ENCODE measurements at places on chromosomes 7 and 10. TPM values are rescaled to one million over a fixed set of nuclear protein-coding genes. Genes with fewer than 3 reads are reported as not detected.

AKR1D1 gene
- 1.3 TPM for total RNA-seq

ARPC1A gene
- total RNA-seq = 91.8 TPM

MPP7 gene
- 9.7 TPM for total RNA-seq

TAS2R3 gene
- 12.3 TPM for total RNA-seq

PPP1R3C gene
- total RNA-seq = 4.7 TPM

GRCh38 chr7:34315032-34315431, 343.0 kb upstream of the NPSR1 start:
- H3K4me1 ChIP-seq = no peaks in the 10 kb centered on the region
- H3K27me3 ChIP-seq = no peaks in the 10 kb centered on the region
- H3K4me3 ChIP-seq = no peak overlapping the region
- DNase-seq = no peak
- H3K36me3 ChIP-seq = no peaks in the 10 kb centered on the region

DNA sequence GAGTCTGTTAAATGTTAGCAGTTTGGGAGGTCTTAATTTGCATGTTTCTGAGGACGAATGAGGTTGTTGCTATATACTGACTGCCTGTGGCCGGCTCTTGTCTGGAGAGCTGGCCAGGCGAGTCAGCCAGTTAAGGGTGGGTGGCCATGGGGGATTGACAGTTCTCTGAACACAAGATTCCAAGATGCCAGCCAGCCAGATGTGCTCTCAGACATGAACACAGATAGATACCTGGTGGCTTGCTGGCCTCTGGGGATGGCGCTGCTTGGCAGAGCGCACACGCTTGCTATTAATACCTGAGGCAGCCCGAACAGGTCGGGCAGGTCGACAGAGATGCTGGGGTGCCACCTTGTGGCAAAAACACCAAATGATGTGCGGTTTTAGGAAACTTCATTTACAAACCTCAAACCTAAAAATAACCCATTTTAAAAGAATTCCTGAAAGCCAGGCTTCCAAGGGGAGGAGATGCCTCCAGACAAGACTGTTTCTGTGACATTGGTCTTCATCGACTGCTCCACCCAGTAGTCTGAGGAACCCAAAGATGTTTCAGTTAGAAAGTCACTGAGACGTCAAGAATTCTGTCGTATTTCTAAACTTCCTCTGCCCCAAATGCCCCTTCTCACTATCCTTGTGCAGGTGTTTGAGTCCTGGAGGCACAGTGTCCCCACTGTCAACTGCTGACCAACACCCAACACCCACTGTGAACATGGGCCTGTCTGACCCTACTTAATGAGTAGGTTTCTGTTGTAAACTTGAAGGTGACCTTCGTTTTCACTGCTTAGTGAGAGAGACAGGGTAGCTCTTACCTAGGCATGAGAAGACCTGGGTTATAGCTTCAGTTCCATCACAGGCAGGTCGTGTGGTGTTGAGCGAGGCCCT, 123.4 kb downstream of the NT5C2 start:
- H3K4me1 ChIP-seq = no peaks in the 10 kb centered on the region
- DNase-seq = peak; percentile 74
- no peaks in the 10 kb centered on the region for H3K36me3 ChIP-seq
- H3K4me3 ChIP-seq = no peak overlapping the region
- no peaks in the 10 kb centered on the region for H3K27me3 ChIP-seq

- no peak overlapping the region for H3K27ac ChIP-seq
- no peaks in the 10 kb centered on the region for H3K27me3 ChIP-seq
- H3K36me3 ChIP-seq = no peaks in the 10 kb centered on the region
These were observed 396.5 kb downstream of the POM121L12 start for GRCh38 chr7:53431901-53432300.

DNA sequence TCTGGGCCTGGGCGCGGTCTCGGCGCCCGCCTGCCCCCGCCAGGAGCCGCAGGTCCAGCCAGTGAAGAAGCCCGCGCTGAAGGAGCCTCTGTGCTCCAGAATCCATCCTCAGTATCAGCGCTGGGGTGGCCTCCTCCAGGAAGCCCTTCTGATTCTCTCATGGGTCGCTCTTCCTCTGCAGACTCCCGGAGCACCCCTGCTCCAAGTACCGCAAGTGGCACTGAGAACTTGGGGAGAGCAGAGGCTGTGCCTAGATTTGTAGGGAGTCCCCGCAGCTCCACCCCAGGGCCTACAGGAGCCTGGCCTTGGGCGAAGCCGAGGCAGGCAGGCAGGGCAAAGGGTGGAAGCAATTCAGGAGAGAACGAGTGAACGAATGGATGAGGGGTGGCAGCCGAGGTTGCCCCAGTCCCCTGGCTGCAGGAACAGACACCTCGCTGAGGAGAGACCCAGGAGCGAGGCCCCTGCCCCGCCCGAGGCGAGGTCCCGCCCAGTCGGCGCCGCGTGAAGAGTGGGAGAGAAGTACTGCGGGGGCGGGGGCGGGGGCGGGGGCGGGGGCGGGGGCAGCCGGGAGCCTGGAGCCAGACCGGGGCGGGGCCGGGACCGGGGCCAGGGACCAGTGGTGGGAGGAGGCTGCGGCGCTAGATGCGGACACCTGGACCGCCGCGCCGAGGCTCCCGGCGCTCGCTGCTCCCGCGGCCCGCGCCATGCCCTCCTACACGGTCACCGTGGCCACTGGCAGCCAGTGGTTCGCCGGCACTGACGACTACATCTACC, at the start of gene ALOX5:
Gene ALOX5, plus strand, starts transcription at position 641 of the 774 bp plus-strand sequence. Its CDS starts 64 bp downstream, at position 705.
- H3K27me3 ChIP-seq = no peaks in the 10 kb centered on the region
- H3K27ac ChIP-seq = peak within 1 kb of the TSS; percentile 36
- peak within 1 kb of the TSS; percentile 49 for H3K4me3 ChIP-seq
- no peaks in the 10 kb centered on the region for H3K36me3 ChIP-seq
- no peaks in the 10 kb centered on the region for H3K4me1 ChIP-seq

DNA sequence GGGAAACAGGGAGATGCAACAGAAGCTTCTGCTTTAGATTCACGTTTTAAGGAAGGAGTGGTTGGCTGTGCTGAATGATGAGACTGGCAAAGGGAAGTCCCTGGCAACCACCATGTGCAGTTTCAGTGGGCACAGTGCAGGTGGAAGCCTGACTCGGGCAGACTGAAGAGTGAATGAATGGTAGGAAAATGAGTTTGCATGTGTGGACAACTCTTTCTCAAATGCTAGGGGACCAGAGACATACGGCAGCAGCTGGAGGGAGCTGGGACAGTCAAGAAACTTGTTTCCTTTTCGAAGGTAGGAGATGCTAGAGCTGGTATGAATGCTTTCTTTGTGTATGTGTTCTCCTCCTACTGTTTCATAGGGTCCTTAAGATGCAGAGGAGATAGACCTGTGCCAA, 29.0 kb downstream of the PODXL start:
- DNase-seq = peak; percentile 60
- no peaks in the 10 kb centered on the region for H3K27me3 ChIP-seq
- H3K27ac ChIP-seq = no peak overlapping the region
- no peak overlapping the region for H3K4me3 ChIP-seq
- no peaks in the 10 kb centered on the region for H3K36me3 ChIP-seq

DNA sequence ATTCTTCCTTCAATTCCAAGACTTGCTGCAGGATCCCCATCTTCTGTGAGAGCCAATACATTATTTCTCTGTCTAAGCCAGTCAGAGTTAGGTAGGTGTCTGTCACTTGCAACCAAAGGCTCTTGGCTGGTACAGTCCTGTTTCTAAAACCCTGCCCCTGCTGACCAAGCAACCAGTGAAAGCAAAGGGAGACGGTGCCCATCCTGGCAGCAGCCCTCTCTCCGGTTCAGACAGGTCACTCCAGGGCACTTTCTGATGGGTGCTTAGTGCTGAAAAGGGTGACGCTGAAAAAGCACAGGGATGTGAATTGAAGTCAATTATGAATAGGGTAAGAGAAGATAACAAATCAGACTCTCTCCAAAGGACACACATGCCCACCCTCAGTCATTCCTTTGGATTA, 37.5 kb downstream of the SPOCK2 start:
- H3K36me3 ChIP-seq = no peaks in the 10 kb centered on the region
- DNase-seq = no peak
- no peak overlapping the region for H3K4me3 ChIP-seq
- no peaks in the 10 kb centered on the region for H3K27me3 ChIP-seq
- no peak overlapping the region for H3K27ac ChIP-seq
- H3K4me1 ChIP-seq = peaks cover 7% of the 10 kb centered on the region

DNA sequence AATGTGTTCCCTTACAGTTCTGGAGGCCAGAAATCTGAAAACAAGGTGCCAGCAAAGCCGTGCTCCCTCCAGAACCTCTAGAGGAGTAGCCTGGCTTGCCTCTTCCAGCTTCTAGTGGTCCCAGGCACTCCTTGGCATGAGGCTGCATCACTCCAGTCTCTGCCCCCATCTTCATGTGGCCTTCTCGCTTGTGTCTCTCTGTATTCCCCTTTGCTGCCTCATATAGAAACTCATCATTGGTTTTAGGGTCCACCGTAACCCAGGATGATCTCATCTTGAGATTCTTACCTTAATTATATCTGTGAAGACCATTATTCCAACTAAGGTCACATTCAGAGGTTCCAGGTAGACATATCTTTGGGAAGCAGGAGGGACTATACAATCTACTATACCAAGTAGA, 182.4 kb downstream of the SKIDA1 start:
- DNase-seq = no peak
- no peaks in the 10 kb centered on the region for H3K36me3 ChIP-seq
- H3K4me3 ChIP-seq = no peak overlapping the region
- no peaks in the 10 kb centered on the region for H3K4me1 ChIP-seq

- no peak overlapping the region for H3K27ac ChIP-seq
- H3K4me3 ChIP-seq = no peak overlapping the region
- no peak for DNase-seq
- no peaks in the 10 kb centered on the region for H3K36me3 ChIP-seq
- no peaks in the 10 kb centered on the region for H3K27me3 ChIP-seq
These were observed 41.9 kb downstream of the NKX6-2 start for GRCh38 chr10:132743925-132744490.

GRCh38 chr7:52285689-52286088, 749.7 kb upstream of the POM121L12 start:
- no peak overlapping the region for H3K4me3 ChIP-seq
- H3K27ac ChIP-seq = no peak overlapping the region
- H3K27me3 ChIP-seq = no peaks in the 10 kb centered on the region
- DNase-seq = no peak
- H3K4me1 ChIP-seq = no peaks in the 10 kb centered on the region

DNA sequence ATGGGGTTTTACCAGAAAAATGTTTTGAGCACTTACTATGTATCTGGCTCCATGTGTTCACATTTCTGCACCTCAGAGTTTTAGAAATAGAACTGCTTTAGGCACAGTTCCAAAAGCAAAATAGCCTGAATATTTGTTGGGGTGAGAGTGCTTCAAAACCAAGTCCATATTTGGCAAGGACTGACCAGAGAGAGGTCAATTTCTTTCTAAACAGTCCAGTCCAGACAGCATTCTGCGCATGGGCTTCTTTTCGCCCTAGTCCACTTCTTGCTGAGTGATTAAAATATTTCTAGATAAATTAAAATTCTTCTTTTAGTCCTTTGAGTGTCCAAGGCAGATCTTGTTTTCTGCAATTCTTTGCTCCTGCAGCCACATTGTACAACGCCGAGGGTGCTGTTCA, 427.0 kb downstream of the PHTF2 start:
- H3K27me3 ChIP-seq = no peaks in the 10 kb centered on the region
- H3K36me3 ChIP-seq = no peaks in the 10 kb centered on the region
- DNase-seq = peak; percentile 49
- H3K4me3 ChIP-seq = no peak overlapping the region

DNA sequence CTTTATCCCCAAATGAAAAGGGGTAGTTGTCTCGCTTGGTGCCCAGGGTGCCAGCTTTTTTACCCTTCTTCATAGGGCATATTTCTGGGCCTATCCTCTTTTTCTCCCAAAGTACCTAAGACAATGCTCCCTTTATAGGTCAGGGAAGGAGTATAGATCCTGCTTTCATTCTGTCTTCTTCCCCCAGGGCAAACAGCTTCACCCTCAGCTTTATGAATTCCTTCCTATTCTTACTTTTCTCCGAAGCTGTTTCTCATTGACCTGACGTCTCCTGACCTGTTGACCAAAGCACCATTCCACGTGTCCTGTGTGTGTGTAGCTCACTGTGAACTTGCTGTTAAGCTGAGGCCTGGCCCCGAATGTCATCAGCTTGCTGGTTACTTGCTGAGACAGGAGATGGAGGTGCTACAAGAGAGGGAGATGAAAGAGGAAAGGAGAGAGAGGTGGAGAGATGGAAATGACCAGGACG, 48.9 kb downstream of the PYROXD2 start:
- no peak overlapping the region for H3K4me3 ChIP-seq
- H3K27ac ChIP-seq = no peak overlapping the region
- H3K27me3 ChIP-seq = no peaks in the 10 kb centered on the region
- no peaks in the 10 kb centered on the region for H3K36me3 ChIP-seq
- H3K4me1 ChIP-seq = no peaks in the 10 kb centered on the region

GRCh38 chr7:22125436-22125835, 179.7 kb upstream of the CDCA7L start:
- no peaks in the 10 kb centered on the region for H3K4me1 ChIP-seq
- H3K36me3 ChIP-seq = no peaks in the 10 kb centered on the region
- no peak overlapping the region for H3K4me3 ChIP-seq
- H3K27me3 ChIP-seq = no peaks in the 10 kb centered on the region

DNA sequence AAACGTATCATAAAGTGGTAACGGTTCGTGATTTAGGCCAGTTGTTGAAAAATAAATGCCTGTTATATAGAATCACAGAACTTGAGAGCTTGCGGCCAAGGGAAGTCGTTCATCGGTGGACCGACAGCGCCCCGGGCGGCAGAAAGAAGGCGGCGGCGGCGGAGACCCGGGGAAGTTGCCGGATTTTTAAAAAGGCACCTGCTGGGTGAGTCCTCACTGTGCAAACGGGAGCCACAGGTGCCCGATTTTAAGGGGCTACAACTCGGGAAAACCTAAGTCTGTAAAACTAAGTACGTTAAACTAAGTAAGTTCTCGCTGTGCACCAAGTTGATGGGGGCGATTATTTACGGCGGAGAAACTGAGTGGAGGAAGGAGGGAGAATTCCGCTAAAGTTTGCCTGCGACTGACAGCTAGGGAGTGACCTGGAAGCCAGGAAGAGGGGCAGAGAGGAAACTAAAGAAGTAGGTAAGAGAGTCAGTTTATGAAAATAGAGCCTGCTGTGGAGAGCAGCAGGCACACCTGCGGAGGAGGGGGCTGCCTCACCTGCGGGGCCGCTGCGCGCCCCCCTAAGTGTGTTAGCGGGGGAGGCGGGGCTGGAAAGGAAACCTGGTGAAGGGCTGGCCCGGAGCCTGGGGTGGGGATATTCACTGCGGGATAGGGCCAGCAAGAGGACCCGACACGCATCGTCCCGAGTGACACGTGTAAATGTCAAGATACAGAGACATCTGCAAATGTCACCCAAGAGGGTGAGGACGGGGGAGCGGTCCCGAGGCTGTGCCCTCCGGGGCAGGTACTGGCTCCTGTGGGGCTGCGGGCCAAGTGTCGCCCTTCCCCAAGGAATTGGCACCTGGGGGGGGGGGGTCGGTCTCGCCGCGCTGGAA, 996 bp downstream of the ADAM12 start:
- no peaks in the 10 kb centered on the region for H3K27me3 ChIP-seq
- peak; percentile 86 for DNase-seq
- H3K27ac ChIP-seq = peak overlapping the region; percentile 41
- peak overlapping the region; percentile 58 for H3K4me3 ChIP-seq
